GM23248 (cell line): ENCODE measurements at places on chromosomes 5 and 9.

DNA sequence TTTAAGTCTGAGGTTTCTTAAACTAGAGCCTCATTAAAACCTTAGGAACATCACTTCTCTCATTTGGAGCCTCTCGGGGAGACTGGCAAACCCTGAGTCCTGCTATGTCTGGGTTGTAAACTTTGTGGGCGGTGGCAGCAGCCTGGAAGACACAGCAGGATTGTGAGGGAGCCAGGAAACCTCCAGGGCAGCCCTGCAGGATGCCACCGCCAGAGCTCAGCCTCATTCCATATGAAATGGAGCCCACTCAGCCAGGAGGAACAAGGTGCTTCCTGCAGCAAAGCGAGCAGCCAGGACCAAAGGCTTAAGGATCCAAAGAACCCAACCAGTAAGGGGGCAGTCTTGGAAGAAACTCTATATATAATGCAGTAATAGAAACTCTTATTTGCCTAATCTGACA is 37.9 kb upstream of the IDNK start:
- H3K4me1 ChIP-seq: no peaks in the 10 kb centered on the region
- H3K27me3 ChIP-seq: no peaks in the 10 kb centered on the region
- H3K36me3 ChIP-seq: no peaks in the 10 kb centered on the region
- H3K27ac ChIP-seq: no peak overlapping the region
- no peak for DNase-seq

- H3K27ac ChIP-seq: no peak overlapping the region
- no peaks in the 10 kb centered on the region for H3K4me1 ChIP-seq
- peaks cover 30% of the 10 kb centered on the region for H3K36me3 ChIP-seq
- no peaks in the 10 kb centered on the region for H3K27me3 ChIP-seq
- H3K4me3 ChIP-seq: no peak overlapping the region
Observed at GRCh38 chr9:5073701-5074100, 88.6 kb downstream of the JAK2 start.

DNA sequence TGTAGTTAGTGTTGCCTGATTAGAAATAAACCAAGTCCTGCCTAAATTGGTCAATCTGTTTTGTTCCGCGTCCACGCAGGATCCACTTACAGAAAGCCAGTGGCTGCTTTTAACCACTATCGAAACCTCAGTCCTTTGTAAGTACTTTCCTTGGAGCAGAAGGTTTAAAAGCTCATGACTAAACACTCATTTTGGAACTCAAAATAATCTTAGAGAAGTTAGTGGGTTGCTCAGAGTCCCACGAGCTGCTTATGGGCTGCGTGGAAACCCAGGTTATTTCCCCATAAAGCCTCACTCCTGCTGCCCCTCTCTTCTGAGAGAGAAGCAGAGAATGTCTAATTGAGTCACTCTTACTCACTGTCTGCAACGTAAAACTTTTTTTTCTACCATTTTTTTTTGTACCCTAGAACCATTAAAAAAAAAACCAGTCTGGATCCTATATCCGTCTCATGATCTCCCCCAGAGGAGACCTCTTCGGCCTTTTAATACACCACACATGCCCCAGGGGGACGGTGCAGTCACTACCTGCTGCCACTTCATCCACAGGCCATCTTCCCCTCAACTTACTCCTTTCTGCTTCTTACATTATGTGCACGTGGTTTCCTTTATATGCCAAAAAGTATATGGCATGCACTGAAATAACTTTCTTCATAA is 7.6 kb downstream of the BASP1 start:
- H3K4me3 ChIP-seq: 0 out of 2 replicates have a peak overlapping the region, but pooled peaks have one; percentile 26
- peak; percentile 76 for DNase-seq
- no peaks in the 10 kb centered on the region for H3K27me3 ChIP-seq
- H3K36me3 ChIP-seq: 0 out of 2 replicates have a peak, but pooled peaks cover 4% of the 10 kb centered on the region
- peak overlapping the region; percentile 58 for H3K27ac ChIP-seq
- H3K4me1 ChIP-seq: peaks cover 87% of the 10 kb centered on the region

DNA sequence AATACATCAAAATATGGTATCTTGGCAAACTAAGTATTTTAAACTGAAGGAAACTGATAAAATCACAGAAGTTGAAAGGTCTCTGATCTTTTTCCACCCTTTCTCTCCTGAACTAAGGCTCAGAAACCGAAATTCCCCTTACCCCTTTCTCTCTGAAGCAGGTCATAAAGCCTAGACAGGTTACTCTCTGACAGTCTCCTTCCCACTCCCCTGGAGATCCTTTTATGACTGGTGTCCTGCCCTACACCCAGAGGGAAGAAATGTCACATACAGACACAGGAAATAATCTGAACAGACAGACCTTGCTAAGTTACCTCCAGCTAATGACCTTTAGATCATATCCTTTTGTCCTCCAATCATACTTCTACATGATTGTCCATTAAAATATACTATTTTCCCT is 127.4 kb downstream of the HCN1 start:
- H3K36me3 ChIP-seq: no peaks in the 10 kb centered on the region
- DNase-seq: no peak
- H3K27ac ChIP-seq: no peak overlapping the region
- no peaks in the 10 kb centered on the region for H3K4me1 ChIP-seq
- no peaks in the 10 kb centered on the region for H3K27me3 ChIP-seq

GRCh38 chr9:114893221-114894010 is 37.0 kb downstream of the TNFSF8 start:
- H3K4me3 ChIP-seq: no peak overlapping the region
- DNase-seq: peak; percentile 18
- H3K4me1 ChIP-seq: peaks cover 42% of the 10 kb centered on the region
- H3K27ac ChIP-seq: peak overlapping the region; percentile 92
- no peaks in the 10 kb centered on the region for H3K27me3 ChIP-seq
- H3K36me3 ChIP-seq: no peaks in the 10 kb centered on the region

GRCh38 chr9:114687034-114687433 is 5.0 kb upstream of the TEX48 start:
- no peaks in the 10 kb centered on the region for H3K27me3 ChIP-seq
- peak; percentile 56 for DNase-seq
- H3K4me1 ChIP-seq: peaks cover 22% of the 10 kb centered on the region
- no peak overlapping the region for H3K27ac ChIP-seq
- no peak overlapping the region for H3K4me3 ChIP-seq
- H3K36me3 ChIP-seq: no peaks in the 10 kb centered on the region

DNA sequence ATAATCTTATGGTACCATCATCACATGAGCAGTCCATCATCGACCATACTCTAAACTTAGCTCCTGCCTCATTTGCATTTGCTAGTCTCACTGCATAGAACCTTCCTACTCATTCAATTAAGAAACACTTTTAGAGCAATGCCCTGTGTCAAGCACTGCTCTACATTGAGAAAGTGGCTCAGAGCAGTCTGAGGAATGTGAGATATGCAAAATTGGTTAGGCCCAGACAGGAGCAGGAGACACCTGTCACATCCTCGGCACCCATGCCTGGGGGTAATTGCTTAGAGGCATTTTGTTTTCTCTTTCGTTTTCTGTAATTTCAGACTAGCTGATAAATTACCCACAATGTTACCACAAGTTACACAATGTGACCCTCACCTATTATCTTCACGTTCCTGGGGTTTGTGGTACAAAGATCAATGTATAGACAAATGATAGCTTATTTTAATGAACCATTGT is 4.9 kb upstream of the RARS1 start:
- no peaks in the 10 kb centered on the region for H3K27me3 ChIP-seq
- H3K27ac ChIP-seq: no peak overlapping the region
- no peak overlapping the region for H3K4me3 ChIP-seq
- peaks cover 4% of the 10 kb centered on the region; the same call in 1 of the 2 replicates for H3K4me1 ChIP-seq
- no peak for DNase-seq

GRCh38 chr5:10320793-10321192 is 13.1 kb upstream of the CMBL start:
- no peak for DNase-seq
- H3K4me3 ChIP-seq: no peak overlapping the region
- H3K27ac ChIP-seq: no peak overlapping the region
- H3K27me3 ChIP-seq: no peaks in the 10 kb centered on the region
- H3K4me1 ChIP-seq: no peaks in the 10 kb centered on the region
